Cerebellum (tissue), 4 donors: ENCODE measurements at places on chromosomes 16 and 17.
A peak's percentile ranks its signal among the peaks of the same experiment; 100 is the strongest.

DNA sequence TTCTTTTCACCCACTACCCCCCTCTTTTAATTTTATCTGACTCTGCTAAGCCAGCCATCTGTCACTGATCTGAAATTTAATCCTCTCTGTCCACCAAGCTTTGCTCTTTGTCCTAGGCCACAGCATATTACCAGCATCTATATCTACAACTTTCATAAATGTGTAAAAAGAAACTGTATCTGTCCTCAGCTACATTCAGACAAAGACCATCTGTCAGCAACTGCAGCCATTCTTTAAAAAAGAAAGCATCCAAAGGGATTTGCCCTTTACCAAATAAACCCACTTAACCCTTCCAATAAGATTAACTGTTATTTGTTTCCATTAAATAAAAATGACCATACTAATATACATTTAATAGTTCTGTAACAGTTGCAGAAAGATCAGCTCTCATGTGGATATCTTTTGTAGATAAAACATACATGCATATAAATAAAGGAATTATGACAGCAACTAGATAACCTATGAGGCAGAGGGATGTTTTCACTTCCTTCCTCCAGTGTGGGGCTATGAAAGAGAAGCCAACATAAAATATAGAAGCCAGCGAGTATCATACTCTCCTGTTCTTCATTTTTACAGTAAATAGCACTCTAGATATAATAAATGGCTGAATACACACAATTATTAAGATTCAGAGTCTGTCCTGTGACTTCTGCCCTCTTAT lies 602.5 kb upstream of the SALL1 start:
- DNase-seq: no peak

DNA sequence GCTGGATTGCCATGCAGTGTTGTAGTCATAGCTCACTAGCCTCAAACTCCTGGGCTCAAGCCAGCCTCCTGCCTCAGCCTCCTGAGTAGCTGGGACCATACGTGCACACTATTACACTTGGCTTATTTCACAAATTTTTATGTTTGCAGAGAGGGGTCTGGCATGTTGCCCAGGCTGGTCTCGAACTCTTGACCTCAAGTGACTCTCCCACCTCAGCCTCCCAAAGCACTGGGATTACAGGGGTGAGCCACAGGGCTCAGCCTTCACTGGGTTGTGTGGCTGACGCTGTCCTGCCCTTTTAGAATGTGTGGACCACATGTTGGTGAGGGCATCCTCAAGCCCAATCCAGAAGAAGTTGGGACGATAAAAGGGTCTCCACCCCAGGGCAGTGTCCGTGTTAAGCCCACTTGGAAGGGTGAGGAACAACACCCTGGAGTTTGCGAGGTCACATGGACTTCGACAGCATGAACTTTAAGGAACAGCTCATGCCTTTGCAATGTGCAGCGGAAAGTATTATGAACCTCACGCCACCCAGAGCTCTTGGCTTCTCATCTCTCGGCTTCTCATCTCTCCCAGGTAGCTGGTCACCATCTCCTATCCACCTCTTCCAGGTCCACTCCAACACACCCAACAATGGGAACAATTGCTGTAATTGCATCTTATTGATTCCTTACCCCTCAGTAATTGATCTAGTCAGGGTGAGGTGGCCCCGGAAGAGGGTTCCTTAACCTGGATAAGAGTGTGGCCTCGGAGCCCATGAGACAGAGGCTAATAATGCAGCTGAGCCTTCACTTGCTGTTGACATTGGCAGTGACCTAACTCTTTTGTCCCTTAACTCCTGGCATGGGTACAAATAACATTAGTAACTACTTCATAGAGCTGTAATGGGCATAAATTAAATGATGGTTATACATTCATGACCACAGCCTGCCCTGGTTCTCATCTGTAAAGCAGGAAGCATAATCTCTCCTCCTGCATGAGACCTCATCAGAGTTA lies 6.7 kb downstream of the FOXL1 start:
- no peak for DNase-seq

- no peak for DNase-seq
Observed at GRCh38 chr17:70173681-70174080, 4.3 kb downstream of the KCNJ2 start.

DNA sequence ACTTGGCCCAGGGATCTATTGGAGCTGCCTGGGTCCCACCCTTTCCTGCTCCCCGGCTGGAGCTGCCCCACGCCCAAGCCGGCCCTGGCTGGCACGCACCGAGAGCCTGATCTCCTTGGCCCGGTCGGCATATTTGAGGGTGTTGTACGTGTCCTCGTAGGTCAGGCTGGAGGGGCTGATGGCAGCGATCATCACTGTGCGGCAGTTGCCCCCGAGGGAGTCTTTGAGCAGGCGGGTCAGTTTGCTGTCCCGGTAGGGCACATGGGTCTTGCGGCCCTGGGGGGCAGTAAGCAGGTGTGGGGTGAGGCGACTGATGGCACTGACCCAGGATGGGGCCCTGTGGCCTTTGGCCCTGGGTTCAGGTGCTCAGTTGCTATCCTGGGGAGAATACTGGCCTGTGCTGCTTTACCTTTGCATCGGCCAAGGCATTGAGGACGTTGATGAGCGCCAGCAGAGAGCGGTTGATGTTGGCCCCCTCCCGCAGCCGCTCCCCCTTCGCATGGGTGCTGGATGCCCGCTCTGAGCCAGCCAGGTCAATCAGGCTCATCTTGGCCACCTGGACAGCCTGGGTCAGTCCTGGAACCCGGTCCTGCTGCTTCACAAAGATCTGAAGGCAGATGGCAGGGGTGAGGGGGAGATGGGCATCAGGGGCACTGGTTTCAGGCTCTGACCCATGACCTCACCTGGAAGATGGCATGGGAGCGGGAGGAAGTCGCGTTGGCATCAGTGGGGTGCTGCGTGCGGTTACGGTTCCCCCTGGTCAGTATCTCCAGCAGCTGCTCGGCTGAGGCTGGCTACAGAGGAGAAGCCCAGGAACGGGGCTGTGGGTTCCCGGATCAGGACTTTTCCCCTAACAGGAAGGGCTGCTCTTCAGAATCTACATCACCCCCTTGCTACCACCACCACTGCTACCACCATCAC lies 13.5 kb downstream of the KIF18B start:
- no peak for DNase-seq

DNA sequence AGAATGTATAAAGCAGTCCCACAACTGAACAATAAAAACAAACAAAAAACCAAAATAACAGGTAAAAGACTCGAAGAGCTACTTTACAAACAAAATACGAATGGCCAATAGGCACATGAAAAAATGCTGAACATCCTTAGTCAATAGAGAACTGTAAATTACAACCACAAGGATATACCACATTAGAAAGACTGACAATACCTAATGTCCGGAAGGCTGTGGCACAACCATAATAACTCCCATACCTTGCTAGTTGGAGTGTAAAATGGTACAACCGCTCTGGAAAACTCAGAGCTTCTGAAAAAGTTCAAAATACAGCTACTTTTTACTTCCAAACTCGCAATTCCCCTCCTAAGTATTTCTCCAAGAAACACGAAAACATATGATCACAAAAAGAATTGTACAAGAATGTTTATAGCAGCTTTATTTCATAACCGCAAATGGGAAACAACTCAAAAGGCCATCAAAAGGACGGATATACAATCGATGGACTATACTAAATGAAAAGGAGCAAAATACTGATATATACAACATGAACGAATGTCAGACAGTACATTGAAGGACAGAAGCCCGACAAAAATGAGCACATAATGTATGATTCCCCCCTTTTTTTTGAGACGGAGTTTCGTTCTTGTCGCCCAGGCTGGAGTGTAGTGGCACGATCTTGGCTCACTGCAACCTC lies 2.3 kb downstream of the TP53 start:
- no peak for DNase-seq

- no peak for DNase-seq
Observed at GRCh38 chr16:86990451-86990850, 326.7 kb downstream of the C16orf95 start.

DNA sequence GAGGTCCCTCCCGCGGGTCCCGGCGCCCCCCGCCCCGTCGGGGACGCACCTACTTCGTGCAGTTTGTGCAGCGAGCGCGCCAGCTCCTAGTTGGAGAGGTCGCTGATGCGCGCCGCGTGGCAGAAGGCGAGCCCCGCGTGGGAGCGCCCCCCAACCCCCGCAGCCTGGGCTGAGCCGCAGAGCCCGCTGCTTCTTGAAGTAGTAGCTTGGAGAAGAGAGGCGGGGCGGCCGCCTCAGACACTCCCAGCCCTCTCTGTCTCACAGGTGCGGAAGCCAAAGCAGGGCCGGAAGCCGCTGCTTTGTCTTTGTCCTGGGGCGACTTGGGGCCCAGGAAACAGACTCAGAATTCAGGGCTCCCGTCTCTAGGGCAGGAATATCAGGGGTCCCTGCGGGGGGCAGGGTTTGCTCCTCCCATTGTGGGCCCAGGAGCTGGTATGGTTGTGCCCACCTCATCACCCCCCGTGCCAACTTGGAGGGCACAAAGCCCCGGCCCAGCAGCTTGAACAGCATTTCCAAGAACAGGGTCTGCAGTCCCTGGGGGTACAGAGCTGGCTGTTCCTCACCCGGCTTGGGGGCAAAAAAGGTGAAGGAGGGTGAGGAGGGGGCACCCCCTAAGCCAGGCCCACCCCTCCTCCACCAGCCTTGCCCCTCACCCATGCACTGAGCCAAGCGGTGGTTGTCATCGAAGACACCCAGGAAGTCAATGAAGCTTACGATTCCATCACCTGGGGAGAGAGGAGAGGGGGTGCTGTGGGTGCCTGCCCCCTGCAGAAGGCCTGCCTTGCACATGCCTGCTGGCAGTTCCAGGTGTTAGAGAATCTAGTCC lies 13.5 kb downstream of the SPATA32 start:
- DNase-seq: no peak

DNA sequence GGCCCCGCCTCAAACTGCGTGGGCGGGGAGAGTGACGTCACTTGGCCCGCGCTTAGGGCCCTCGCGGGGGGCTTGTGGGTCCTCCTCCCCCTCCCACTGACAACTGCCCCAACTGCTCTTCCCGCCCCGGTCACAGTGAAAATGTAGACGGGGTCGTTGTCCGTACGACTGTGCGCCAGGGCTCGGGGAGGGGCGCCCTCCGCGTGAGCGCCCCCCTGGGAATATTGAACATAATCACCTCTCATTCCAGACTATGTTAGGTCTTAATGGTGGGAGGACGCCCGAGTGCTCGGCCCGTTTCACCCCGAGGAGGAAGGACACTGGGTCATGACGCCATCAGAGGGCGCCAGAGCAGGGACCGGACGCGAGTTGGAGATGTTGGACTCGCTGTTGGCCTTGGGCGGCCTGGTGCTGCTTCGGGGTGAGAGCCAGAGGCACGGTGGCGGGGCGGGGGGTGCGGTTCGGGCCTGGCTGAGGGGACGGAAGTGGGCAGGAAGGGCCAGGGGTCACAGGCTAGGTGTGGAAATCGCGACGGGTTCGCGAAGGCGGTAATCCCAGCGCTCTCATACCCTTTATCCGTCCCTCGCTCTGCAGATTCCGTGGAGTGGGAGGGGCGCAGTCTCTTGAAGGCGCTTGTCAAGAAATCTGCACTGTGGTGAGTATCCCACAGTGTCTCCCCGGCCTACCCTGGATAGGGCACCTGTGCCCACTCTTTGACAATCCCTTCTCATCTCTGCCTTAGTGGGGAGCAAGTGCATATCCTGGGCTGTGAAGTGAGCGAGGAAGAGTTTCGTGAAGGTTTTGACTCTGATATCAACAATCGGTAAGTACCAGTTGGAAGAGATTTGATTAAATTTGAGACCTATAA lies at the start of gene ELP5:
Gene ELP5 (plus strand): TSS at position 40 of the 868 bp plus-strand sequence. CDS start 336 bp downstream, at position 376.
- peak; percentile 89 for DNase-seq

- DNase-seq: no peak
Observed at GRCh38 chr17:81095383-81095762, 60.4 kb downstream of the BAIAP2 start.

GRCh38 chr17:47850692-47851573 lies at the start of gene SP6:
SP6 (minus strand) TSS chr17:47851163; CDS start chr17:47848429, 2,734 bp downstream.
- DNase-seq: peak; percentile 62

GRCh38 chr17:34892461-34893249 lies 68.6 kb downstream of the CCT6B start:
- peak; percentile 76 for DNase-seq

GRCh38 chr17:77694391-77695363 lies 263.8 kb upstream of the TNRC6C start:
- DNase-seq: no peak

DNA sequence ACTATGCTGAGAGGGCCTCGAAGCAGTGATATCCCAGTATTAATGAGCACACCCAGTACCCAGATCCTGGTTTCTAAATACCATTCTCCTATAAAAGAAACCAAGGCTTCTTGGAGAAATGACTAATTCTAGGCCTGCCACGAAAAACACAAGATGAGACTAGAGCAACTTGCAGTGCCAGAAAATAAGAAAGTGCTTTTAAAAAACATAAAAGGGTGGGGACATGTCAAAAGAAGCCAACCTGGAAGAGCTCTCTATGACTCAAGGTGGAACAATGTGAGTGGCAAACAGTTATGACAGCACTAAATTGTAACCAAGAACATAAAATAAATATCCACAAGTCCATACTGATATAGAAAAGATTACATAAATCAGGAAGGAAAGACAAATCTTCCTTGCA lies 153.2 kb upstream of the KCNJ18 start:
- no peak for DNase-seq

DNA sequence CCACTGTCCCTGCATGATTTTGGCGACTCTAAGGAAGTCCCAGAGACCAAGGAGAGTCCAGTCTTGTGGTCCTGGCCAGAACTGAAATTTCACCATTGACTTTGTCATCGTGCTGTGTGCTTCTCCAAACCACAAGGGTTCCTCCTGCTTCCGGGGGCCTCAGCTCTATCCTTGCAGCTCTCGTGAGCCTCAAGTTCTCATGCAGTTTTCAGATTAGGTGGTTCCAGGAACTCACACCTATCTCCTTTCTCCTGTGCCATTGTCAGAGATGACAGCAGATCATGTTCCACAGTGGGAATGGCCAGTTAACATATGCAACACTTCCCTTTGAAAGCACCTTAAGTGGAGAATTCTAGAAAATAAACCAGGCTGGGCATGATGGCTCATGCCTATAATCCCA lies 97.9 kb upstream of the CRHR1 start:
- no peak for DNase-seq

- no peak for DNase-seq
Observed at GRCh38 chr17:48728232-48729231, at the start of gene HOXB13. HOXB13 (minus strand) TSS chr17:48728750; CDS start chr17:48728593, 157 bp downstream.

DNA sequence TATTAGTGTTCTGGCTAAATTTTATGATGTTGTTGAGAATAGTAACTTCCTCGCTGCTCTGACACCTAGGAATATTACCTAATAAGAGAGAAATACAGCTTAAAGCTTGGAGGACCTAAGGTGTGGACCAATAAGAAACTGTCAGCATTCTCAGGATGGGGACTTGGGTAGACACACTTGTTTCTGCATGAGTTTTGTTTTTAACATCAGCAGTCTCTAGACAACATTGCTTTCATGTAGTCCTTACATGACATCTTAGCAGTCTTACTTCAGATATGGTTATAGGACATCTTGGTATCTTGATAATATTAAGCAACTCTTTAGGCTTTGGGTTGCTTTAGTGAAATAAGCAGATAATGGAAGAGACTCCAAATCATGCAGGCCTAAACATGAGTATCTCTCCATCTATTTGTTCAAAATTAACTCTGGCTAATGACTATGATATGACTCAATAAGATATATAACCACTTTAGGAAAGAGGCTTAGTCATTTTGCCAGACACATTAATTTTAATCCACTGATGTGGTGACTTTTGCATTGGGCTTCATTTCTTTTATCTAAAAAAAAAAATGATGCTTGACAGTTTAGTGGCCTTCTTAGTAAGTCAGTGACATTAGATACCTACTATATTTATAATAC lies 84.5 kb downstream of the WNT3 start:
- DNase-seq: no peak

GRCh38 chr17:78779850-78780249 lies 2.2 kb downstream of the CYTH1 start:
- no peak for DNase-seq

GRCh38 chr16:31440516-31441184 lies 1.9 kb downstream of the ZNF843 start:
- DNase-seq: no peak

GRCh38 chr16:35173295-35173694 lies 1713.9 kb downstream of the TP53TG3F start:
- DNase-seq: no peak
